A549 treated with ZK216348 at 1 μM for 4 hours (cell line): ENCODE measurements at places on chromosomes 11 and 22. TPM values are rescaled to one million over a fixed set of nuclear protein-coding genes. Genes with fewer than 3 reads are reported as not detected.

The OR8B8 gene
- total RNA-seq = not detected in 5 replicates

The MPZL3 gene
- total RNA-seq = 0.28 to 0.49 TPM (median 0.42 TPM) in 5 replicates

The FAM118A gene
- 10.8 to 13.8 TPM (median 12.7 TPM) in 5 replicates for total RNA-seq

The CRYBB3 gene
- total RNA-seq = not detected in 5 replicates

The PARVA gene
- total RNA-seq = 21.9 to 26.5 TPM (median 25.4 TPM) in 5 replicates

The ACO2 gene
- total RNA-seq = 40.4 to 49.7 TPM (median 48.1 TPM) in 5 replicates

The CARNS1 gene
- total RNA-seq = 0.08 to 0.21 TPM (median 0.14 TPM) in 5 replicates

The MRPL49 gene
- 56.2 to 79.8 TPM (median 71.3 TPM) in 5 replicates for total RNA-seq

The NPAS4 gene
- not detected in 5 replicates for total RNA-seq

The NCR3LG1 gene
- total RNA-seq = 1.9 to 2.8 TPM (median 2.6 TPM) in 5 replicates

The TMEM191C gene
- 0.88 to 2.1 TPM (median 1.3 TPM) in 5 replicates for total RNA-seq

The GNAZ gene
- 1.8 to 3.3 TPM (median 2.7 TPM) in 5 replicates for total RNA-seq

The YAP1 gene
- 45.5 to 75.2 TPM (median 60.5 TPM) in 5 replicates for total RNA-seq

The MYBPC3 gene
- 0.06 to 0.09 TPM (median 0.07 TPM) in 5 replicates for total RNA-seq

The LINC01488 gene
- total RNA-seq = not detected in 5 replicates

The CHADL gene
- total RNA-seq = not detected in 5 replicates

The OR51F2 gene
- not detected in 5 replicates for total RNA-seq

The SF3B2 gene
- 166 to 198 TPM (median 173 TPM) in 5 replicates for total RNA-seq

The OR52I1 gene
- total RNA-seq = not detected in 5 replicates

The WNT7B gene
- 52.8 to 107 TPM (median 96.4 TPM) in 5 replicates for total RNA-seq

The ANO5 gene
- 1.2 to 1.8 TPM (median 1.7 TPM) in 5 replicates for total RNA-seq

The OR52A1 gene
- not detected in 5 replicates for total RNA-seq

The MUC15 gene
- total RNA-seq = not detected in 5 replicates

The COMMD9 gene
- total RNA-seq = 44.5 to 52.0 TPM (median 48.7 TPM) in 5 replicates

The MICALL1 gene
- 14.3 to 22.1 TPM (median 20.2 TPM) in 5 replicates for total RNA-seq

The CLP1 gene
- total RNA-seq = 27.6 to 32.1 TPM (median 28.8 TPM) in 5 replicates

The LRRC10B gene
- 0.09 to 0.24 TPM (median 0.12 TPM) in 4 of 5 replicates, not detected in the other for total RNA-seq

The PPME1 gene
- 48.8 to 58.4 TPM (median 56.7 TPM) in 5 replicates for total RNA-seq

The C22orf42 gene
- total RNA-seq = not detected in 5 replicates

The TMA7B gene
- not detected in 5 replicates for total RNA-seq
